ENCODE measurements at places on chromosomes 1 and 21.

DNA sequence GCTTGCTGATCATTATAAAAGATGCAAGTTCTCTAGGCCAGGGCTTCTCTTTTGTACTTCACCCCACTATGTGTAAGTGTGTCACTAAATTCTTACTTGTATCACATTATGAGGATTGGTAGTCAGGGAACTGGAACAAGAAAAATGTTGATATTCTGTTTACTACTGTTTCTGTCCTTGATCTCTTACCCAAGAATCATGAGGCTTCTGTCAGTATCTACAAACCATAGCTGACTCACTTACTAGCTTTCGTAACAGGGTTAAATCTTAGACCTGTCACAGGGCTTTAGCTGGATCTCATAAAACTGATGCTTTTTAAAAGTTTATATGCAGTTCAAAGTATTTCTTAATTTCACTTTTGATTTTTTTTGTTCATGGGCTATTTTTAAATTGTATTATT is 681.2 kb downstream of the PLPP3 start:
- DNase-seq: peak; percentile 38

DNA sequence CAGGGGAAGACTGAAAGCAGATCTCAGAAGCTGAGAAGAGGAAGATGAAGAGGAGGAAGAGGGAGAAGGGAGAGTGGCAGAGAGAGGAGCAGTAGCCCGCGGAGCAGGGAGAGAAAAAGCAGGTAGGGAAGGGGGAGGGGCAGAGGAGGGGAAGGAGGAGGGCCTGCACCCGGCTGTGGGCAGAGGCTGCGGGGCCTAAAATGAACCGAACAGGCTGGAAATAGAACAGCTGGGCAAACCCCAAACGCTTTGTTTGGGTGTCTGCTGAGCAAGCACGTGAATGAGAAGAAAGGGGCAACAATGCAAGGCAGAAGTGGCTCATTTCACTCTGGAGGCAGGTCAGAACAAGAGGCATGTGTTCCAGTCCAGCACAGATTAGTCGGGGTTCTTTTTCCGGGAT is 33.5 kb downstream of the KCNC4 start:
- DNase-seq: no peak

DNA sequence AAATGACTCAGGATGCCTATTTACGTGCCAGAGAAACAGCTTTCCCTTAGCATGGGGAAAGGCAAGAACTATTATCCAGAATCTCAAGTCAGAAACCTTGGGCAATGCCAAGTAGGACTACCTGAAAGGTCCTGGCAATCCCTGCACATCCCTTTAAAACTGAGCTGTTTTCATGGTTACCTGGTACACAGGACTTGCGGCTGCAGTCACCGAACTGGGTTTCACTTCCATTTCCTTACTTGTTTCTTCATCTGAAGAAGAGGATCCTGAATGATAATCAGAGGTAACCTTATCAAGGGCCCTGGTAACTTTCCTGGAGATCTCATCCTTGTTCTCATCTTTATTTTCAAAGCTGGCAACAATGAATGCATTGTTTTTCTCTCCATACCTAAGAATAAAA is 14.3 kb downstream of the BTG3 start:
- DNase-seq: no peak

- no peak for DNase-seq
These were observed 225.8 kb downstream of the VAV3 start for GRCh38 chr1:107739201-107739600.

- DNase-seq: no peak
These were observed 34.0 kb upstream of the CTPS1 start for GRCh38 chr1:40945491-40945973.

DNA sequence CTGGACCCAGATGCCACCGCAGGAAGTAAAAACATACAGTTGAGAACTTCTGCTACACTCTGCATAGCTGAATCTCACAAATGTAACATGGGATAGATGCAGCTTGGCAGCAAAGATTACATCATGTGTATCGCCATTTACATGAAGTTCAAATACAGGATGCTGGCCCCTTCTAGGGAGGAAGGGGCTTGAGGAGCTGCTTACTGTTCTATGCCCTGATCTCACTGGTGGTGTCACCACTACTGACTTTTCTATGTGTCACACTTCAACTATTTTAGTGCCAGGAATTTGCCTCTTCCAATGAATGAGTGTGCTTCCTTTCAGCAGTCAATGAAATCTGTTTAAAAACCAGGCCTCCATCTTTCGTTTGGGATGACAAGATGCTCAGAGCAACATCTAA is 31.1 kb downstream of the MRAP start:
- no peak for DNase-seq

DNA sequence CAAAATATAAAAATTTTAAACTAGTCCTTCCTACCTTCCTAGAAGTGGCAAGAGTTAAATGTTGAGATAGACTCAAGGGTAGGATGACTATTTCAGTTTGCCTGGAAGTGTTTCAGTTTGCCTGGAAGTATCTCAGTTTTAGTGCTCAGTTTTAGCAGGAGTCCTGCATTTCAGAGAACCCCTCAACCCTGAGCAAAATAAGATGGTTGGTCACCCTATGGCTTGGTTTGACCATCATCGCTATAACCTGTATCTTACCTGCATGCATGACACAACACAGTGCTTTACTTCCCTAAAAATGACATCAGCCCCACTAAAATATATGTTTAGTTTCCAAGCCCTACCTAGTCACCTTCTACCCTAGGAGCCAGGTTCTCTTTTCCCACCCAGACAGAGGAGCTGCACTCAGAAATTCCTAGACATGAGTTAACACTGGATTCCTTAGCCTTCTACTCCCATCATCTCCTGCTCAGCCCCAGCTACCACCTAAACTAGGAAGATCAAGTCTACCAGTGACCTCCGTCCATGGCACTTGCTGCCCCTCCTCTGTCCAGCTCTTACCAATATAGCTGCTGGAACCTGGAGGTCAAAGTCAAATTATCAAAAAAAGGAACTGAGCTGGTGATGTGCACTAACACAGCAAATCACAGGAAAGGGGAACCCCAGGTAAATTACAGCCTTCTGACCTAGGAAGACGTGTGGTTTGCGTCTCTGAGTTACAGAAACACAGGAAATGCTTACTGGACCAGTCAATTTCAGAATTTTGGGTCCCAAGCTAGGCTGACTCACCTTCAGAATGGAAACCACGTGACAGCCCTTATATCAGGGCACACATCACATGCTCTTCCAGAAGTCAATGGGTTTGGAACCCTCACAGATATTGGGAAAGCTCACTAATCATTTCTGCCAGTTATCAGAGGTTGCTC is 2.2 kb upstream of the G0S2 start:
- DNase-seq: no peak

GRCh38 chr1:208081972-208082371 is 162.2 kb downstream of the PLXNA2 start:
- no peak for DNase-seq

GRCh38 chr1:86207323-86207722 is 50.8 kb upstream of the COL24A1 start:
- DNase-seq: no peak

DNA sequence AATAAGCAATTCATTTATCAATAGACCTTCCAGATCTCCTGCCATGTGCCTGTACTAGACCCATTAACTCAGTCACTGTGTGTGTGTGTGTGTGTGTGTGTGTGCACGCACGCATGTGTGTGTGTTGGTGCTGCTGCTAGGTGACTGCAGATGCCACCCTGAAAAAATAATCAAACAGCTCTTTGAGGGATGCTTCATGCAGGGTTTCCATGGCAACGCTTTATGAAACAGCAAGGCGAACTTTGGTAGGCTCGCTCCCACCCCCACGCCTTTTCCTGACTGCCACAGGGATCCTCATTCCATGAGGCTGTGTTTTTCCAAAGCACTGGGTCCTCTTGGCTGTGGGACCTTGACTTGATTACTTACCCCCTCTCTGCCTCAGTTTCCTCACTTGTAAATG is 94.0 kb downstream of the HMGB4 start:
- DNase-seq: no peak

GRCh38 chr1:42876009-42876408 is 29.6 kb downstream of the ZNF691 start:
- DNase-seq: no peak

GRCh38 chr1:100791586-100791985 is 72.0 kb downstream of the VCAM1 start:
- DNase-seq: no peak

- DNase-seq: no peak
These were observed 9.8 kb upstream of the KCNQ4 start for GRCh38 chr1:40773748-40774265.

GRCh38 chr1:208058267-208058666 is 147.3 kb upstream of the CD34 start:
- no peak for DNase-seq

Data from A549 (cell line).